ENCODE measurements at places on chromosomes 3 and 15.

GRCh38 chr3:179026636-179027035 is 45.0 kb downstream of the ZMAT3 start:
- no peak for DNase-seq

GRCh38 chr3:126102011-126102410 is 18.1 kb upstream of the SLC41A3 start:
- no peak for DNase-seq

GRCh38 chr3:20236603-20237002 is 50.6 kb upstream of the SGO1 start:
- no peak for DNase-seq

- DNase-seq = no peak
Measured at GRCh38 chr3:175495331-175495730, 636.2 kb downstream of the NAALADL2 start.

DNA sequence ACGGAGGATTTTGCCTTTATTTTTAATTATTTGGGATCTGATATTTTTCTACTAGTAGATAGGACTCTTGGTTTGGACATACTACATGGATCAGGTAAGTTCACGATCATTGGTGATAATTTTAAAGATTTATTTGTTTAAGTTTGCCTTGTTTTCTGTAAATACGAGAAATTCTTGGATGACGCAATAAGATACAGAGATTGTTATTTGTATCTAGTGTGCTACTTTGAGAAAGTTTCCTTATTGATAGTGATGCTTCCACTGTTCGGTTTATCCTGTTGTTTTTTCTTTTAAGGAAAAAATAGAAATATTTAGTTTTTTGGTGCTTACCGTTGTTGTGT is 577 bp downstream of the CHD2 start:
- DNase-seq = no peak

DNA sequence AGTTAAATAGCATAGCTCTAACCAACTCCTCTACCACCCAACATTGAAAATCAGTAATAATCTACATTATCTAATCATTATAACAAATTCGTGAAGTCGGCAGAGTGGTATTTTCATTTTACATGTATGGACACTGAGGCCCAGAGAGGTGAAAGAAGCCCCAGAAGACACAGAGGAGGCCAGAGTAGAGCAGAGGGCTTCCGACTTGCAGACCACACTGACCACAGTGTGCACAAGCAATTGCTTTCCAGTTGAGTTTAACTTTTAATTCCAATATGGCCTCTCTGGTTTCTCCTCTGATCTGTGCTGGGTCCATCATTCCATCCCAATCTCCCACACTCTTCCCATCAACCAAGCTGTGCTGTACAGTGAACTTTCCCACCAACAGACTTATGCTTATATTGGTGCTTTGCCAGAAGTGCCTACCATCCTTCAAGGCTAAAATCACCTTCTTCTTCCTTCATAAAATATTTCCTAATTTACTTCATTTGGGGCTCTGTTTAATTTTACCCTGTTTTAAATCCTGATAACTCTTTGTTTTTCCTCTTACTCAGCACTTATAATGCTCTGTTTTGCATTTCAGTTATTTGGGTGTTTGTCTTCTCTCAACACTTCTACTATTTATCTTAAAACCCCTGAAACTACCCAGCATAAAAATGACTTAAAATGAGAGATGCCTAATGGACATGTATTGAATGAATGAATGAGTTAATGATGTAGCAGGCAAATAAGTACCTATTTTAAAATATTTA is 81.8 kb upstream of the TNFSF10 start:
- no peak for DNase-seq

GRCh38 chr3:47804577-47804976 is 1.6 kb downstream of the DHX30 start:
- no peak for DNase-seq

DNA sequence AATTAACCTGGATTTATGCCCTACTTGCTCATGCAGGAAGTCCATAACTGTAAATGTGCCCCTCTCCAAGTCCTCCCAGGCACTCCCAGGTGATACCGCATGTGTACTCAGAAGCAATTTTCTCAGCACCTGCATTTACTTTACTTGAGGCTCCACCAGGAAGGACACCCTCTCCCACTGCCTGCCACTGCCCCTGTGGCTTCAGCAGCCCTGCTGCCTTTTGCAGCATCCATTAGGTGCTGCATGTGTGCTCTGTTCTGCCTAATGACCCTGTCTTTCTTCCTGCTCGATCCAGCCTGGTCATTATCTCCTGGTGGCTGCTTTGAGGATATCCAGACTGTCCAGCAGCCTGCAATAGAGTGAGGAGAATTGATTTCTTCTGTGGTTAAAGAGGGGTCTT is 107.6 kb upstream of the SEMA6D start:
- no peak for DNase-seq

- DNase-seq = no peak
Measured at GRCh38 chr15:90419738-90420406, 31.8 kb downstream of the IQGAP1 start.

DNA sequence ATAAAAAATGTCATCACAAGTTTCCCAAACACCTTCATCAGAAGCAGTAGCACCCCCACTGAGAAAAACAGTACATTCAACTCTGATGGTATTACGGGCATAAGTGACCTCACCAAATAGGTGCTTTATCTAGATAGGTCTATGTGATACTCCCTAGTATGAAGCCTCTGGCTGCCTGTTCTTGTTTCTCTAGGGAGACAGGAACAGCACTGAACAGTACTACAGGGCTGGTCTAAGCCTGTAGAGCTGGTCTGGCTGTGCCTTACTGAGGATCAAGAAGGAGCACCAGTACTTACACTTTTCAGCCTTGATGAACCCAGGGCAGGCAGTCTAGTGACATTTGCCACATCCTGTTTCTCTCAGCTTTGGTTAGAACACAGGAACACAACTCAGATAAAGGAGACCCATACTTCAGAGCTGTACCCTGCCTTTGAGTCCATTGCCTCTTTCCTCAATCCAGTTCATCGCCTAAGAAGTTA is 35.9 kb downstream of the OXNAD1 start:
- no peak for DNase-seq

DNA sequence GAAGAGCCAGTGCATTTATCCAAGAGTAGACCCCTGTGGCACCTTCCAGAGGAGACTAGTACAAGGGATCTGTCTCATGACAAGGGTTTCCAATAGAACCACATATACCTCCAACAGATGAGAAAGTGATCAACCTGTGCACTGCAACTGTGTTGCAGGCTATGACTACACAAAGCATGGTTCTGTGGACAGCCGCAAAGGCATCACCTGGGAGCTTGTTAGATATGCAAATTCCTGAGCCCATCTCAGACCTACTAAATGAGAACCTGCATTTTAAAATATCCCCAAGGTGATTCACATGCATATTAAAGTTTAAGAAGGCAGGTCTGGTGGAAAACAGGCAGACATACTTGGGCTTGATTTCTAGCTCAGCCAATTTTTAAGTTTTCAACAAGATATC is 368.7 kb downstream of the FOXP1 start:
- DNase-seq = no peak

GRCh38 chr3:62872318-62872717 is 2.9 kb downstream of the CADPS start:
- DNase-seq = no peak

DNA sequence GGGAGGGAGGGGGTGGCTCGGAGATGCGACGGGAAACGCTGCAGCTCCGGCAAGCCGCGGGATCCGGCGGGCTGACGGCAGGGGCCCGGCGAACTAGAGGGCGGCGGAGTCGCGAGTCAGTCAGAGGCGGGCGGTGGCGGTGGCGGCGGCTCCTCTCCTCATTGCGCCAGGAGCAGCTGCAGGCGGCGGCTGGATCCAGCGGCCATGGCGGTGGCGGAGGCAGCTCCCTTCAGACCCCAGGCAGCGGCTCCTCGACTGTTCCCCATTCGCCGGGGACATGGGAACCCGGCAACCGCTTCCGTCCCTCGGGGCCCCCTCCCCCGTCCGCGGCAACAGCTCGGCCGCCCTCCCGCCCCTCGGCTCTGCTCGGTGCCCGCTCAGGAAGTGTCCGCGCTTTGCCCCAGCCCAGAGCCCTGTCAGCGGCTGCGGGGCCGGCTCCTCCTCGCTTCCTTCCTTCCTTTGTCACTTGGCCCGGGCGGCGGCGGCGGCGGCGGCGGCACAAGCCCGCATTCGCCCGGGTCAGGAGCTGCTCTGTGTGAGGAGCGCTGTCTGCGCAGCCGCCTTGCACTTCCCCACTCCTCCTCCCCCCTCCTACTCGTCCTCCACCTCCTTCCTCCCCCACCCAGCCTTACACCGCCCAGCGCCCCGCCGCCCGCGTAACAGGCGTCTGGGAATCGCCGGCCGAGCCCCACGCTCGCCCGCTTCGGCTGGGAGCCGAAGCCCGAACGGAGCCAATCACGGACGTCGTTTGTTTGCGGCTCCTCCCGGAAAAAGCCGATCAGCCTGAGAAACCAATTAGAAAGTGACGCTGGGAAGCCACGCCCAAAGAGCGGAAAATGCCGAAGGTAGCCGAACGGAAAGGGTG is at the start of gene GSK3B:
TSS of gene GSK3B (minus strand) at position 537 of the 865 bp plus-strand sequence. CDS start 1,013 bp downstream, outside the sequence.
- DNase-seq = peak; percentile 83

- DNase-seq = peak; percentile 17
Measured at GRCh38 chr15:70447928-70448698, 315.2 kb downstream of the UACA start.

- DNase-seq = no peak
Measured at GRCh38 chr3:152960684-152961083, 125.8 kb downstream of the P2RY1 start.

DNA sequence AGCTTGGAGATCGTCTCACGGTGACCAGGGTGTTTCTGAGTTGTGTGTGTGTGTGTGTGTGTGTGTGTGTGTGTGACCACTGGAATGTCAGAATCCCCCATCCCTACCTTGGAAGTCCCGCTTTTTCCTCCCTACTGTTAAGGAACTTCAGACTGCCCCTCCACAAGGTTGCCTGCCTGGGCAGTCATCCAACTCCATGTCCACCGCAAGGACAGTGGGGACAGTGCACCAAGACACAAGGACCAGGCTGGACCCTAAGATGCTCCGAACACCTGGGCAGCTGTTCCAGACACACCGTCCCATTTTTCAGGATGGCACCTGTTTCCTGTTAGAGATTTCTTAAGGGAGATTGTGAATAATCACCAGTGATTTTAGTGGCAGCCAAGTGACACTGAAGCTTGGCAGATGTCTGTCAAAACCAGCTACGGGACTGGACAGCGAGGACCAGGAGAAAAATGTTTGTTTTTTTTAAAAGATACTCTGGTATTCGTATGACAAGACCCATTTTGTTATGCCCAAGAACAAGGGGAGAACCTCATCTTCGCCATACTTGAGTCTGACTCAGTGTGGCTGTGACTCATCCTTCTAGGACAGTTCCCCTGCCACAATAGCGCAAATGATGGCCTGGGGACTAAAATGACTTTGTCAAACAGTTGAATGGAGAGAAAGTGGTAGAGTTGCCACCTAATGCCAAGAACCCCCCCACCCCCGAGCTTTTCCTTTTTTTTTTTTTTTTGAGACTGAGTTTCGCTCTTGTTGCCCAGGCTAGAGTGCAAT is 15.5 kb downstream of the PAQR9 start:
- DNase-seq = no peak

GRCh38 chr15:84648539-84648938 is 5.5 kb downstream of the WDR73 start:
- no peak for DNase-seq

DNA sequence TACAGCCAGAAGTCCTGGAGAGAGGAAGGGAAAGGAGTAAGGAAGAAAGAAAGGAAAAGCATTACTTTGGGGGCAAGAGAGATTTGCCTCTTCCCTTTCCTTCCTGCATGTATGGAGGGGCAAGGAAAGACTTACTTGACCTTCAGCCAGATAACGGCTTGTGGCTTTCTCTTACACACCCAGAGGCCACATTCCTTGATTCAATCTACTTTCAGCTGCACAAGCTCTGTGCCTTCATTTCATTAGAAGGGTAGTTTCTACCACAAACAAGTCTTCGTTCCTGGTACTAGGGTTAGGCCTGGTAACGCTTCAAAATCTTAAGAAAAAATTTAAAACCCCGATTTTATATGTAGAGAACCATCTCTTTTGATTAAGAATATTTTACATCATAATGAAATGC is 835.9 kb downstream of the TUSC7 start:
- DNase-seq = no peak

GRCh38 chr3:98376631-98377030 is 13.8 kb upstream of the OR5K3 start:
- no peak for DNase-seq

- DNase-seq = no peak
Measured at GRCh38 chr15:70486012-70486411, 277.3 kb downstream of the UACA start.

GRCh38 chr3:55686426-55687254 is 199.5 kb upstream of the WNT5A start:
- DNase-seq = peak; percentile 20

DNA sequence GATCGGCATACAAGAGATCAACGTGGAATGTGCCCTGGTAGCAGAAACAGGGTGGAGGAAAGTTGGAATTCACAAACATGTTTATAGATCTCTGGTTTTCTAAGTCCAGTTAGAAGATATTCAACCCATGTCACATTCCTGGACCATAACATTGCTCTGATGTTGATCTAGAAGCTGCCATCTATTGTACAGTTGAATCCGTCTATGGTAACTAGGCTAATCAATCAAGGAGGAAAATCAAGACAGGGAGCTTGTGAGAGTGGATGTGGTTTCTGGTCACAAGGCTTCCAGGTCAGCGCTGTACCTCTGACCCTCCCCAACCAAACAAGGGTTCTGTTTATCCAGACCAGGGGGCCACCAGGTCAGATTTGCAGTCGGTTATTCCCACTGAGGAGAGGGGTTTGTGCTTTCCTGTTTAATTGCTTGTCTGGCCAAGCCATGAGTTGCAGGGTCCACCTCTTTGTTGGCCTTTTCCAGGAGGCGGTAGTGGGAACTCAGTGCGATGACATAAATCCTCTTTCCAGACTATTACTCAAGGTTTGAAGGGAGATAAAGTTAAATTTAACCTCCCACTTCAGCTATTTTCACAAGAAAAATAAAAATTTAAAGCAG is 130.3 kb downstream of the SLCO3A1 start:
- no peak for DNase-seq

- no peak for DNase-seq
Measured at GRCh38 chr15:52291204-52291603, 4.4 kb downstream of the MYO5C start.

GRCh38 chr3:145692751-145693150 is 468.2 kb downstream of the PLOD2 start:
- no peak for DNase-seq

DNA sequence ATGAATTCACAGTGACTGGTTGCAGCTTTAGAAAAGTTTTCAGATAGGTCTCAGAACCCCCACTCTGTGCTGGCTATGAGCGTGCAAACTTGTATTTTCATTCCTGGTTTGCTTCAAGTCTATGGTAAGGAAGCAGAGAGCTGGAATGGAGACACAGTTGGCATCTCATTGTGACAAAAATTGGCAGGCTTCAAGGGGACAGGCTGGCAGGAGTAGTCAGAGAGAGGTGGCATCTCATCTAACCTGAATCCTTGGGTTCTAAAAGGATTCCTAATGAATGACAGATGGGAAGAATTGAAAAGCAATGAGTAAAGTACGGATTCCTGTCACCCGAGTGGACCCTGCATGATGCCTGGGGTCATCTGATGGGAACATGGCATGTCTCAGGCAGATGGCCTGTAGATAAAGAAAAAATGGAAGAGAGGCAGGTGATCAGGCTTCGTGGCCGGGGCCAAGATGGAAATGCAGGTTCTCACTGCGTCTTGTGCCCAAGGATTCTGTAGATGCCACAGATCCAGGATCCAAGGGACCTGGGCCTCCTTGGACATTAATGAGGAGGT is 89.4 kb upstream of the ABHD17C start:
- no peak for DNase-seq

Measured in RPMI8226 (cell line).